ENCODE measurements at places on chromosomes 2 and 18.

DNA sequence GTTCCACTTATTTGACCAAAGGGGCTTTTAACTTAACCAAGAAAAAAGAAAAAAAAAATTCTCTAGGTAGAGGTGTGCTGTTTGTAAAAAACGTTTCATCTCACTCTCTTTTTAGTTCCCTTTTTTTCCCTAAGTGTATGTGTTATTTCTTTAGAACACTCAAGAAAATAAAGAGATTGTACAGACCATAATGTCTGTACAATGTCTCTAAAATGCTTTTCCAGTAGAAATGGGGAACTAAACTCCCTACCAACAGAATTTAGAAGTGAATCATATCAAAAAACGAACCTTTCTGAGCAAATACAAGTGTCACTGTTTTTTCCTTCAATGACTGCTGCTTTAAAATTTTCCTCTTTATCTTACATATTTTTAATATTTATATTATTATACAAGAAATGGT is 72.0 kb downstream of the CDH7 start:
- no peak for DNase-seq

DNA sequence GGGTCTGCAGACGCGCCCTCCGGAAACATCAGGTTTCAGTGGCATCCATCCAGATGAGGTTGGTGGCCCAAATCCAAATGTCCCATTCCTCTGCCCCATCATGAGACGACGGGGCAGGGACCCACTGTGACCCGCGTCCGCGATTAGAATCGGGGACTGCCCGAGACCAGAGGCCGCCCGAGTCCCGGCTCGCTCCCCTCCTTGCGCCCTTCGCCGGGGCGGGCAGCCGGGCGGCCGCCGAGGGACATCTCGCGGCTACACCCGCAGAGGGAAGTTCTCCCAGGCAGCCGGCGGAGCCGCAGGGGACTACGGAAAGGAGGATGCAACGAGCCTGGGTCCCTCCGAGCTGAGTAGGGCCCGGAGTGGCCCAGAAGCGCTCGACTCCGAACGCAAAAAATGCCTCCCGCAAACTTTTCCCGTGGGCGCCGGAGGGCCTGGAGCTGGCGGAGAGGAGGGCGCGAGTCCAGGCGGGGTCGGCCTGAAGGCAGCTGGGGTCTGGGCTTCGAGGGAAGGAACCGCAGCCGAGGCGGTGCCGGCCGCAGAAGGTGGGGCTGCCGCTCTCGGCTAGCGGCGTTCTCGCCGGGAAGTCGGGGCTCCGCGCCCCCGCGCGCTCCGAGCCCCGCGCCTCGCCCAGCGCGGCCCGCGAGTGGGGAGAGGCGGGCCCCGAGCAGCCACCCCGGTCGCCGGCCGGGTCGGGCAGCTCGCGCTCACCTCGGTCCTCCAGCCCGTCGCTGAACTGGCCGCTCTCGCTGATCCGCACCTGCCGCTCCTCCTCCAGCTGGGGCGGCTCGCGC is 580 bp downstream of the TMEM163 start:
- DNase-seq, result no peak

GRCh38 chr2:59684771-59685166 is 868.7 kb downstream of the BCL11A start:
- DNase-seq, result no peak

DNA sequence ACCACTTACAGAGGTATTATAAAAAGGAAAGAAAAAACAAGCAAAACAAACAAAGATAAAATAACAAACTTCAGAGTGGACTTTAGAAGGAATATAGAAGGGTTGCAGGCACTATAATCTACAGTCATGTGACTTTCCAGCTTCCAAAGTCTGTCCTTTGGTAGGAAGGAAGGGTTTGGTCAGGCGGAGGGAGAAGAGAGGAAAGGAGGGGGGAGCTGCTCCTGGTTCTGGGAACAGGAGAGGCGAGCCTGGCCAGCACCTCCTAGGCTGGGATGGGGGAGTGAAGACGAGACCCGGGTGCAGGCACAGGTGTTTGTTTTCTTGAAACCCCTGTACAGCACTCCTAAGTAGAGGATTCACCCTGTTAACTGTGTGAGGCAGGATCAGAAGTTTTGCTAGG is 53.8 kb upstream of the GATA6 start:
- DNase-seq, result no peak

- DNase-seq, result peak; percentile 45
These were observed 213.4 kb downstream of the NEDD4L start for GRCh38 chr18:58257461-58257860.

DNA sequence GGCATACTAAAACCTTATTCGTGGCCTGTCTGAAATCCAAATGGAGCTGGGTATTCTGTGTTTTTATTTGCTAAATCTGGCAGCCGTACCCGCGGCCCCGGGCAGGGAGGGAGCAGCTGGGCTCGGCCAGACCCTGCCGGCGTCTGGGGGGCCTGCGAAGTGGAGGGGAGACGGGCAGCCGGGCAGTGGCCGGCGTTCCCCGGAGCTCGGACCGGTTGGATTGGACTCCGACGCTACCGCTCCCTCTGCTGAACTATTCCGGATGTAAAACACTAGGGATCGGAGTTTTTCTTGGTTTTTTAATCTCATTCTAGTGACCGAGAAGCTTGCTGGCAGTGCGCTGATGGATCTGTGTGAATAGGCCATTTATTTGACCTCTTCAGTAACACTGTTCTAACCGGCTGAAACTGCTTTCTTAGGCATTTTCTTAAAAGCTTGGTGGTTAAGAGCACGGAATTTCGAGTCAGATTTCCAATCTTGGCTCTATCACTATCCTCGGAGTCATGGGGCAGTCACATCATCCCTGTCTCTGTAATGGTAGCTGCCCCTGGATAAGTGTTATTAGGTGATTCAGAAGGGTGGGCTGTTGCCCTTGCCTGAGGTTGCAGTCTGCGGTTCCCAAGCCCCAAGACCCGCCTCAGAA is 694 bp downstream of the UNC50 start:
- peak; percentile 66 for DNase-seq

DNA sequence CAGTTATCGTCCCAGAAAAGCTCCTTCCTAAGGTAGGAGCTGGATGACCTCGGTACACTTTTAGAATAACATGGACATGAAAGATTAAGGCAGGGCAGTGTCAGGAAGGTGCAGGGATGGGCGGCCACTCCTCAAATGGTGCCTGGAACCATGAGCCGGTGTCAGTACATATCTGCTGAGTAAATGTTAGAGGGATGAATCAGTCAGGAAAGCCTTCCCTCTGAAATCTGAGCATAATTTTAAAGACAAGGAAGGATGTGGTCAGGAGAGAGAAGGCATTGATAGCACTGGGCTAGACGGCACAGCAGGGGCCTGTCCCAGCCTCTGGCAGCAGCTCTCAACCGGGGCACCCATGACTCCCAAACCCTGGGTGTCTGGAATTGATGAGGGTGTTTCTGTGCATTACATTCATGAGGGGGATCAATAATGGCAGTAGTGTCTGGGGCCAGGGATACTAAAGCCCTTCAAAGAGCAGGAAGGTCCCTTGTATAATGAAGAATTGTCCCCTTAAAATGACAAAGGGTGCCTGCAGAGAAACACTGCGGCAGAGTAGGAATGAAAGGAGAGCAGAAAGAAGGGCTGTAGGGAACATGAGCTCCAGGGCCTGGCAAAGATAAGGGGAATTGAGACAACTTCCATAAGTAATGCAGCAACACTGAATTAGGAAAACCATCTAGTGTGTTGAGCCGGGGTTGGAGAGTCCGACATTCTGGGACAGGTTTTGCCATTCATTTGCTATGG is 162.3 kb upstream of the REV1 start:
- peak; percentile 45 for DNase-seq
